ENCODE measurements at places on chromosomes 6 and 20.

- no peak for DNase-seq
Observed at GRCh38 chr6:136158387-136158821, 91.7 kb downstream of the MTFR2 start.

DNA sequence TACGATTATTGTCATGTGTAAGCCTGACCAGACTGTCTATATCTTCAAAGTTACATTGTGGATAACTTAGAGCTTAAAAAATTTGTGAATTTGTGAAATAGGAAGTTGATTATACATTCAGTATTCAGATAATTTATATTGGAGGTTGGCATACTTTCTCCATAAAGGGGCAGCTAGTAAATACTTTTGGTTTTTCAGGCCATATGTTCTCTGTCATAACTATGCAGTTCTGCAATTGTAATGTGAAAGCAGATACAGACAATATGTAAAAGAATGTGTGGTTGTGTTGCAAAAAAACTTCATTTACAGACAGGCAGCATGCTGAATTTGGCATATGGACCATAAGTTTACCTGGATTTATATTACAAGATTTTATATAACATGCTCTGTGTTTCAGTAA, 29.3 kb downstream of the HSF2 start:
- DNase-seq = no peak

DNA sequence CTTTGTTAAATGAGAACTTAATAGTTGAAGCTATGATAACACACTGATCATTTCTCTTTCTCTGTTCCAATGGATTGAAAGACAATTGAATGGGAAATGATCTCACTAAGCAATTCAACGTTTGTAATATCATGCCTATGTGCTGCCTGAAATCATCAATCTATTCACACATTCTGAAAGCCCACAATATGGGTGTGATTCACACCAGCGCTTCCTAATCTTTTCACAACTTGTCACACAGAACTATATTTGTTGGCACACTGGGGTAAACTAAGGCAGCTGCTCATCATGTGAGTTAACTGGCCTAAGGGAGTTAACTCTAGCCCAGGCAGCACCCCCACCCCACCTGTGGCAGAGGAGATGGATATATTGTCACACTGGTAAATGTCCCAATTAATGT, 37.1 kb upstream of the UTRN start:
- DNase-seq = no peak

- DNase-seq = no peak
Observed at GRCh38 chr6:32818867-32819266, 2.1 kb upstream of the HLA-DOB start.

DNA sequence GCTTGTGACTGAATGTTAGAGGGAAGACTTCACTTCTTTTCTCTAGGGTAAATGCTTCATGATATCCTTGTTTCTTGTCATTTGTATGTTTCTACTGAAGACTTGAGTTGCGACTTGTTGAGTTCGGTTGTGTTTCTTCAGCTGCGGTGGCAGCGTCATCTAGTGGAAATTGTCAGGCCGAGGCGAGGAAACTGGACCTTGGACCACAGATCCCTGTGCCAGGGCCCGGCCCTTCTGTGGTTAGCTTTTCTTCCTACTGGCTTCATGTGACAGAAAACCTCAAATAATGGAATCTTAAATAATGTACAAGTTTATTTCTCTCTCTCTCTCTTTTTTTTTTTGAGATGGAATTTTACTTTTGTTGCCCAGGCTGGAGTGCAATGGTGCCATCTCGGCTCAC, 12.4 kb downstream of the MTHFD1L start:
- no peak for DNase-seq

DNA sequence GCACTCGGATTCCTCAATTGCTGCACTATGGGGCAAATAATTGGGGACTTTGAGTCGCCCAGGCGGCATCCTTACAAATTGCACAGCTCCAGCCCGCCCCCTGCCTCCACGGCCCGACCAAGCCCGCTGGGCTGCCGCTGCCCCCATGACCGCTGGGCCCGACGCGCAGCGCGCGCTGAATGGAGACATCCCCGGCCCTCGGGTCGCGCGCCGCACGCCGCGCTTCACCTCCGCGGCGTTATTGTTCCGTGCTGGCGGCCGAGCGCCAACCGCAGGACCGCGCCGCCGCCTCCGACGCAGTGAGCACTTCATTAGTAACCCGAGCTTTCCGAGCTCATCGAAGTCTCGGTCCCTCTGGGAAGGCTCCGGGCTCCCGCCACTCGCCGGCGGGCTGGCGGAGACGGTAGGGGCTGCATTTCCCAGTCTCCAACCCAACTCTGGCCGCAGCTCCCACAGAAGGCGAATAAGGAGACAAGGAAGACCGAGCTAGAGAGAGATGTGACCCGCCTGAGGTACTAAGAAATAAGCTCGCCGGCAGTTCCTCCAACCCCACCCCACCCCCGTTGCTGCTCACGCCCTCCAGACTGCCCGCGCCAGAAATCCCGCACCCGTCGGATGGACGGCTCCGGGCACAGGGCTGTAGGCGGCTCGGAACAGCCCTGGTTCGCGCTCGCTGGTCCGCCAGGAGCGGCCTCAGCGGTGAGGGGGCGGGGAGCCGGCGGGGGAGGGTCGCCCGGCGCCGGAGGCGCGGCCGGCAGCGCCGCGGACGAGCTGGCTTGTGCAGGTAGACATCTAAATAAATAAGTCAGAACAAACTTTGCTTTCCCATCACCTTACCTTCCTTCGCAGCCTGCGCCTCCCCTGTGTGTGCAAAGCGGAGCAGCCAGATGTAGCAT, 703 bp downstream of the EPHA7 start:
- DNase-seq = peak; percentile 72

- DNase-seq = no peak
Observed at GRCh38 chr6:69038841-69039240, 403.8 kb downstream of the ADGRB3 start.

- no peak for DNase-seq
Observed at GRCh38 chr6:37146735-37147157, 23.2 kb upstream of the PIM1 start.

DNA sequence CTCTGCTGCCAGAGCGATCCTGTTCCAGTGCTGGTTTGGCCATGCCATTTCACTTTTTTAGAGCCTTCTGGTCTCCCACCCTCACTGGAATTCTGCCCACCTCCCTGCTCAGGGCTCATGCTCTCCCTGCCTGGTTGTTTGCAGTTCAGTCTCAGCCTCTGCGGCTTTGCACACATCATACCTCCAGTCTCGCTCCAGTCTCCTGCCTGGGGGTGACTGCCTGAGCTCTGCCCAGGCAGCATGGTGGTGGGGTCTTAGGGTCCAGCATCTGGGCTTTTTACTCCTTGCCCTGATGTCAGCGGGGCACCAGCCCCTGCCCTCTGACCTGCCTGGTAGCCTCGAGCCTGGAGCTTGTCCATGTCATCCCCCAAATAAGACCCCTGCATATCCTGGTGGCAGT, 30.9 kb downstream of the CD83 start:
- no peak for DNase-seq

- no peak for DNase-seq
Observed at GRCh38 chr20:61640131-61640870, 388.2 kb downstream of the CDH4 start.

DNA sequence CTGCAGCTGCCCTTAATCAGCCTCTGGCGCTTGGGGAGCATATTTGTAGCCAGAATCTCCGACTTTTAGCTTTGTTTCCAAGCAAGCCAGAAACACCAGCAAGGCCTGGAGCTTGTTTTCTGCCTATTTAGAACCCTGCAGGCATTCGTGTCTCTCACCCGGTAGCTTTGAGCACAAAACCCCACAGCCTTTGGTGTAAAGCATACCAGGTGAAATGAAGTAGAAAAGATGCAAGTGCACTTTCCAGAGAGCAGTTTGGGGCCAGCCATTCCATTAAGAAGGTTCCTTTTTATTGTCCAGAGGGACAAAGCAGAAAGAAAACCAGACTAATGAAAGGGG, 736 bp downstream of the FAM217B start:
- DNase-seq = no peak

DNA sequence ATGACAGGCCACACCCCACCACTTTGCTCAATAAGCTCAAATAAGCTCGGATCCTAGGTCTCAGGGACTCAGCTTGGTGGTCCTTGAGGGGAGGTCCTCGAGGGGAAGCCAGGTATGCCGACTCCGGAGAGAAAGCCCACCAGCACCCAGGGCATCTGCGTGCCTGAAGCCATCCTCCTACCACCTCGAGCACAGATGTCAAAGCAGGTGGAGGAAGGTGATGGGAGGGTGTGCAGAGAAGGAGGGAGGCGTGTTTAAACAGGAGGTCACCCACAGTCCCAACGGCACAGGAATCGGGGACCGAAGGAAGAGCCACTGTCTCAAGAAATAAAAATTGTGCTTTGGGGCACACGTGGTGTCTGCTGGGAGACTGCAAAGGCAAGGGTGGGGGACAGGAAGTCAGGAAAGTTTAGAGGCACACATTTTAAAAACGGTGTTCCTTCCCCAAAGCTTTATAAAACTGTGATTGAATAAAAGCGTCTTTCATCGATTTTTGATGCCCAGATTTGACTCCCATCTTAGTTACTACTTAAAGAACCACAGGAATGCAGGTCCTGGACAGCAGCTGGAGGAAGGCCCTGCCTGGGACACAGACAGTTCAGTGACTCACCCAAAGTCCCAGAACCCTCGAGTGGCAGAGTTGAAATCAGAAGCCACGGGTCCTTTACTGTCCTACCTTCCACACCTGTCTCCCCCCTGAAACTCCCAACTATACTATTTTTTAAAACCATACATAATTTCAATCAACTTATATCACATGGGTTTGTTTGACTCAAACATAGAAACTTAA, 221.0 kb upstream of the PDE10A start:
- no peak for DNase-seq

- no peak for DNase-seq
Observed at GRCh38 chr20:10336959-10337729, 96.9 kb downstream of the MKKS start.

DNA sequence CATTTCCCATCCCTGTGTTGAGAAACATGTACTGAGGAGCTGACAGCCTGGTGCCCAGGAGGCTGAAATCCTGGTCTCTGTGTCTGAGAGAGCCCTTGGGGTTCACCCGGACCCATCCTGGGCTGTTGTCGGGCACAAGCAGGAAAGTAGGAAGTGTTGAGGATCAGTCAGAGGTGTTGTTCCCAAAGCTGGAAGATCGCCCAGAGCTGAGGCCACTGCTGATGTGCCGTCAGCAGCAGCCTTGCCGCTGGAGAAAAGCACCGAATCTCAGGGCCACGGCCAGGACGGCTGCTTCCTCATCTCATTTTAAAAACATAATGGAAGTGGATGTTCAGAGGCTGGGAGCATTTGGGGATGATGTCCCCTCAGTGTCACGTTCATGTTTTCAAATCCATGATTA, 218.5 kb downstream of the UST start:
- no peak for DNase-seq

DNA sequence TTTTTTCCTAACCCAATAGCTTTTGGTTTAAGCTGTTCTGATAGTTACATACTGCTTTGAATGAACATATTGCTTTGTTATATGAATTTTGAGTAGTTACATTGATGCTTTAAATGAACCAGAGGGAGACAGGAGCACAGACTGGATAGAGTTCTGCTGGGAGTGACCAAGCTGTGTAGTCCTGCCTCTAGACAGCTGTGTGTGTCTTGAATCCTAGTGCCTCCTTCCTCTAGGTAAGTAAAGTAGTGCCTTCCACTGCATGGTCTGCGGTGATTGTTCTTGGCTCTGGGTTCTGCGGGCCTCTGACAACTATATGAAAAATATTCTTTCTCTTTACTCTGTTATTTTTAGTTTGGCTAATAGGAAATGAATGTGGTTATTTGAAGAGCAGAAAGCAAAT, 46.0 kb upstream of the ADGRG6 start:
- DNase-seq = no peak

DNA sequence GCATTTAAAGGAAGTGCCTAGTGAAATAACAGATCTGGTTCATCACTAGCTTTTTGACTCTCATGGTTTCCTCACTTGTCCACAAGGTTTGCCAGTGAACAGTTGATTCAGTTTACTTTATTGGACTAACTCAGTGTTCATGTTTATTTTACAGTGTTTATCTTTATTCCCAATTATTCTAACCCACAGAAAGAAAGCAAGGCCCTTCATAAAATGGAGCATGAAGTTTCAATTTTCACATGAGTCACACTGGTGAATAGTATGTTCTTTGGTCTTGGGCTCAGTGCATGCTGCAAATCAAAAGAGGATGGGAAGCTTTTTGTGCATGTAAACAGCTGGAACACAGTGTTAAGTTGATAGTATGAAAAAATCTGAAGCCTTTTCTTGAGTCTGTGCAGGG, 217.6 kb upstream of the HDDC2 start:
- DNase-seq = no peak

DNA sequence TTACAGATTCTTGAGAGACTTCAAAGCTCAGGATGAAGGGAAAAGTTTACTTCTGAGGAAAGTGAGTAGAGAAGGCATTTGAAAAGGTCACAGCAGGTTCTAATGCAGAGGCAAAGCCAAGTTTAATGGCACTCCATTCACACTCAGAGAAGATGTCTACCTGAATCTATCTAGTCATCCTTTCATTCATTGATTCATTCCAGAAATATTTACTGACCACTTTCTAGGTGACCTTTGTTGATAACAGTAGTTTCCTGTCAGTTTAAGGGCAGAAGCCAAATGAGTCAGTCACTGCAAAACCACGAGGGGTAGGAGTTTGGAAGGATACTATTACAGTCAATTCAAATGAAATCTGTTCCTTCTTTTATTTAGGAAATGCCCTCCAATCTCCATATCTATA, 30.8 kb downstream of the FBXO5 start:
- DNase-seq = no peak

- no peak for DNase-seq
Observed at GRCh38 chr6:74872754-74873476, 332.9 kb downstream of the COL12A1 start.

- DNase-seq = peak; percentile 72
Observed at GRCh38 chr6:30889921-30890645, 5.8 kb downstream of the DDR1 start.

- no peak for DNase-seq
Observed at GRCh38 chr6:36946526-36946925, 8.0 kb upstream of the PI16 start.

DNA sequence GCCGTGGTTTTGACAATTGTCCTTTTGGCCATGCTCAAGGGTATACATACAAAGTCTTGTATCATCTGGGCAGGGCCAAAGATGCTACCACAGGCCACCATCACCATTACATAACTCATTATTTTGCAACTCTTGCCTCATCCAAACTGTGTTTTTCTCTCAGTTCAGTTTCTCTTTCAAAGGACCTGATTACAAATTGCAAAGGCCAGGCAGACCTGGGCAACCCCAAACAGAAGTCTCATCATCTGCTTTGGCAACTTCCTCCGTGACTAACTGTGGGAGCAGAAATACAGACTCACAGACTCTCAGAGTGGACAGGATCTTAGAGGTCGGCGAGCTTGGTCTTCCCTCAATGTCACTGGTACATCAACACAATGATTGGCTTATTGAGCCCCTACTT, 117.8 kb upstream of the NEDD9 start:
- no peak for DNase-seq
